ENCODE measurements at places on chromosomes 6 and 20. TPM values are rescaled to one million over a fixed set of nuclear protein-coding genes. Genes with fewer than 3 reads are reported as not detected.

SRMS gene
- not detected for total RNA-seq

DNA sequence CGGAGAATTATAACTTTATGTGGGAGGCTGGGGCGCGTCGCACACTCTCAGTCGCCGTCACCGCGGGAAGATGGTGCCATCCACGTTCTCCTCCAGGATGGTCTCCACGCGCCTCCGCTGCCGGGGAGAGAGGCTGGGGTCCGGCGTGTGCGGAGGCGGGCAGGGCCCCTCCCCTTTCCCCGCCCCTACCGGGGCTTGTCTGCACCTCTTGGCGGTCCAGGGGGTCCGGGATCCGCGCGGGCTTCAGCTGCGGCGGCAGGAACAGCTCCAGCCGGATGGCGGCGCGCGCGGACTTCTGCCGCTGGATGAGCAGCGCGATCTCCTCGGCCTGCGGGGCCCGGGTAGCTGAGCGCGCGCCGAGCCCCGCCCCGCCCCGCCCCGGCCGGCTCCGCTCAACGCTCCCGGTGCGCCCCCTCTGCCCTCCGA is 807 bp downstream of the LKAAEAR1 start:
- H3K27me3 ChIP-seq, result peaks cover 12% of the 10 kb centered on the region
- H3K36me3 ChIP-seq, result no peaks in the 10 kb centered on the region
- H3K4me3 ChIP-seq, result peak overlapping the region; percentile 65
- H3K27ac ChIP-seq, result no peak overlapping the region

DNA sequence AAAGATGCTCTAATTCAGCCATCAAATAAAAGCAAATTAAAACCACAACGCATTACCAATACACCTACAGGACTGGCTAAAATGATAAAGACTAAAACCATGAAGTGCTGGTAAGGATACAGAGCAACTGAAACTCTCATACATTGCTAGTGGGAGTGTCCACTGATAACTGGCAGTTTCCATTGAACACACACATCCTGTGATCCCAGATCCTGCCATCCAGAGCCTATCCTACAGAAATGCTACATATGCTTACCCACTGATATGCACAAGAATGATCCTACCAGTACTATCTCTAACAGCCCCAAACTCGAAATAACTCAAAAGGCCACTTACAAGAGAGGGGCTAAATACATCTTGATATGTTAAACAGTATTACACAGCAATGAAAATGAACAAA is 81.0 kb downstream of the FYN start:
- H3K36me3 ChIP-seq, result no peaks in the 10 kb centered on the region
- peaks cover 42% of the 10 kb centered on the region for H3K4me1 ChIP-seq
- H3K27ac ChIP-seq, result no peak overlapping the region

- H3K4me3 ChIP-seq, result no peak overlapping the region
- H3K27ac ChIP-seq, result no peak overlapping the region
- no peaks in the 10 kb centered on the region for H3K27me3 ChIP-seq
- no peaks in the 10 kb centered on the region for H3K36me3 ChIP-seq
Measured at GRCh38 chr6:31712296-31712695, 2.9 kb upstream of the LY6G6D start.

- no peaks in the 10 kb centered on the region for H3K27me3 ChIP-seq
- DNase-seq, result no peak
- H3K4me3 ChIP-seq, result peak overlapping the region; percentile 37
- peaks cover 14% of the 10 kb centered on the region for H3K4me1 ChIP-seq
Measured at GRCh38 chr6:17591287-17591686, 8.8 kb upstream of the FAM8A1 start.

DNA sequence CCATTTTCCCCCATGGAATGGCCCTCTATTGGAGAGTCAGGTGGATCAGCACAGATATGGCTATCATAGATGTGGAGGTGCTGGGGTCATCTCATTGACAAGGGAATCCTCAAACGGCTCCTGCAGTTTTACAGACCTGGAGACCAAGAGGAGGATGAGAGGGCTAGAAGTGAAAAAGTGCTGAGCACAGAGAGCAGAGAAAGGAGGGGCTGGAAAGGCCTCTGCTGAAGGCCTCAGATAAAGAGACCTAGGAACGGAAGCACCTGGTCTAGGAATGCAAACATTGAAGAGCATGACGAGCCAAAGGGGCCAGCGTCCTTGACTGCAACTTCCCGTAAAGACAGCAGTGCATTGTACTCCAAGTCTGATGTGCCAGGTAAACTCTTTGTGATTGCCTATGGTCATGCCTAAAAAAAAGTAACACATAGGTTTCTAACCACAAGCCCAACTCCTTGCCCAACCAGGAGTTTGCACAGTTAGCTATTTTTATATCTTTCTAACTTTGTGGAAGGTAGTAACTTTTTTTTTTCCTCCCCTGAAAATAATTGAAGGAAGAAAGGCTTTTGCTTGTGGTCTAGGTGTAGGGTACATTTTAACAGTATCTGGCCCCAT is 15.2 kb downstream of the RSPH4A start:
- H3K4me1 ChIP-seq, result peaks cover 7% of the 10 kb centered on the region
- DNase-seq, result no peak
- H3K4me3 ChIP-seq, result no peak overlapping the region
- no peak overlapping the region for H3K27ac ChIP-seq

- no peaks in the 10 kb centered on the region for H3K36me3 ChIP-seq
- H3K4me3 ChIP-seq, result no peak overlapping the region
- H3K27ac ChIP-seq, result no peak overlapping the region
- peaks cover 19% of the 10 kb centered on the region for H3K27me3 ChIP-seq
- DNase-seq, result no peak
Measured at GRCh38 chr6:148179786-148180185, 162.9 kb upstream of the SASH1 start.

- H3K27ac ChIP-seq, result no peak overlapping the region
- H3K27me3 ChIP-seq, result no peaks in the 10 kb centered on the region
- H3K4me1 ChIP-seq, result no peaks in the 10 kb centered on the region
- no peak for DNase-seq
Measured at GRCh38 chr6:104170401-104170800, 689.3 kb downstream of the HACE1 start.

Measured in natural killer cell treated with Interleukin-12 subunit alpha and Interleukin-12 subunit beta and Interleukin-15 and Interleukin-18, amount 100 ng/mL, for 72 hours (primary cell).